Foreskin fibroblast (primary cell): ENCODE measurements at places on chromosomes 5 and 9.

GRCh38 chr5:122653087-122654017 lies 121.5 kb upstream of the SNX2 start:
- peak; percentile 38 for DNase-seq

GRCh38 chr5:67577424-67577823 lies 380.8 kb upstream of the CD180 start:
- DNase-seq = peak; percentile 54

DNA sequence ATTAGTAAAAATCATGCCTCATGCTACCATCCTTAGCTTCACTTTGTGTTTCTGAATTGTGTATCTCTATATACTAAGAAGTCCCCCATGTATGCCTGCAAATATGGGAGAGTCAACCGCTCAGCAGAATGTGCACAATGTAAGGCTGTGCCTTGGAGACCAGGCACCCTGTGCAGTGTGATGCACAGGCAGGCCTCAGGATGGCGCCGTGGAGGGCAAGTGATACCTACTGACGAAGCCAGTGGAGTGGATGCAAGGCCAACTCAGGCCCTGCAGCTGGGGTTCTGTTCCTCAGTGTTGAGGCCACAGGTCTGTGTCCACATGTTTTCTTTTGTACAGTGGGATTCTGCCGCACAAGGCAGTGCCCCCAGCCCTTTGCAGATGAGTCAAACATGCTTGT lies 28.4 kb downstream of the SYK start:
- no peak for DNase-seq

GRCh38 chr5:109452661-109453060 lies 42.9 kb upstream of the PJA2 start:
- no peak for DNase-seq

GRCh38 chr5:173232499-173233346 lies 2.3 kb downstream of the NKX2-5 start:
- DNase-seq = no peak

DNA sequence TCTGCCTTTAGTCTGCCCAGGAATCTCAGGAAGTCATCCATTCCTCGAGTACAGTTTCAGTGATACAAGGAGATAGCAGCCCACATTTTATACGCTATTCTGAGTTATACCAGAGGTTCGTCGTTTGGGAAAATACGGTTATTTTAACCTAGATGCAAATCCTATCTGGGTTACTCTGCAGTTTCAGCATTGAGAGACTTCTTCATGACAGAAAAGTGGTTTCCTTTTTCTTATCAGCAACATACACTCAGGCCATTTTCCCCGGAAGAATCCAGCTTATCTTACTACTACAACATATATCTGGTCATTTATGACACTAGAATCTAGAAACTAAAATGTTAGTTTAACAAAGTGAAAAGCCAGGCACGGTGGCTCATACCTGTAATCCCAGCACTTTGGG lies 83.4 kb upstream of the IQGAP2 start:
- no peak for DNase-seq

- no peak for DNase-seq
These were observed 134.8 kb upstream of the BOD1 start for GRCh38 chr5:173751266-173751600.

DNA sequence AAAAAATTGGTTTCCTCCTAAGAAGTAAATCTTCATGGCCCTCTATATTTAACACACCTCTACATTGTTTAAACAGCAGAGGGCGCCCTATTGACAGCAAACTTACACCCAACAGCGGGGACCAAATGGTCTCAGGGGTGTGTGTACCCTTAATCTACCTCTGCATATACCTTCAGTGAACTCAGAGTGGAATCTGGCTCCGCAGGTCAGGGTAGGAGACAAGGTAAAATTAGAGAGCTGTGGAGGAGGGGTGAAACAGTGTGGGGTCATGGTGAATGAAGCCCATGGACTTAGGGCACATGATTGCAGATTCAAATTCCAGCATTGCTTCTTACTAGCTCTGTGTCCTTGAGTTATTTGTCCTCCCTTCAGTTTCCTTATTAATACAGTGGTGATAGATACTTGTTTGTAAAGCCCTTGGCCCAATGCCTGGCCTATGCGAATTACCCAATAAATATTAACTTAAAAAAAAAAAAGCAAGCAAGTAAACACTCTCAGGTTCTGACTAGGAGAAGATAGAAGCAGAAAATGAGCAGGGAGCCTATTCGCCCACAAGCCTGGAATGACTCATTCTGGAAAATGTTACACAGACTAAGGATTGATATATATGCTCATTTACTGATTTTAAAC lies 122.9 kb downstream of the CAVIN4 start:
- no peak for DNase-seq

DNA sequence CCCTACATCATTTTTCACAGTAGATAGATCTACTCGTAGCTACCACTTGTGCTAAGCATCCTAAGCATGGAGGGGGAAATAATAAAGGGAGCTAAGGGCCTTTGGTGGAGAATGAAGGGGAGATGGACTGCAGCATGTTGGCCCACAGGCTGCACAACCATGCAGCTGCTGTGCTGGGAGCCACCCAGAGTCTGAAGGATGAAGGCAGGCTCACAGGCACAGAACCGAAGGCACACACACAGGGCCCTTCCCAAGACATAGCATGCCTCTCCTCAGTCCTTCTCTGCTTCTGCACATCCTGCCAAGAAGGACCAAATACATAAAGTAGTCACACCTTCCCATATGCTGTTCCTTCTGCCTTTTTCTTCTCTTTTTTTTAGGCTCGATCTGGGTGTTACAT lies 6.6 kb downstream of the FAM193B start:
- DNase-seq = peak; percentile 51

- no peak for DNase-seq
These were observed 28.1 kb downstream of the FLT4 start for GRCh38 chr5:180621311-180621710.

DNA sequence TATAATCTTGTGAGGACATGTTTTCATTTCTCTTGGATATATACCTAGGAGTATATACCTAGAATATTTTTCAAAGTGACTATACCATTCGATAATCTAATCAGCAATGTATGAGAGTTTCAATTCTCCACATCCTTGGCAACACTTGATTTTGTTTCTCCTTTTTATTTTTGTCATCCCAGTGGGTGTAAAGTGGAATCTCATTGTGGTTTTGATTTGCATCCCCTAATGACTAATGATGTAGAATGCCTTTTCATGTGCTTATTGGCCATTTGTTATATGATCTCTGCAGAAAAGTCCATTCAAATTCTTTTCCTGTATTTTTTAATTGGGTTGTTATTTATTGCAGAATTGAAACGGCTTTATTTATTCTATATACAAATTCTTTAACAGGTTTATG lies 15.2 kb downstream of the ZCCHC9 start:
- DNase-seq = no peak

- DNase-seq = no peak
These were observed 66.0 kb downstream of the FBN2 start for GRCh38 chr5:128472036-128472435.

GRCh38 chr9:6937209-6937608 lies 179.4 kb downstream of the KDM4C start:
- no peak for DNase-seq
